ENCODE measurements at places on chromosomes 12 and 14.
A peak's percentile ranks its signal among the peaks of the same experiment; 100 is the strongest.

DNA sequence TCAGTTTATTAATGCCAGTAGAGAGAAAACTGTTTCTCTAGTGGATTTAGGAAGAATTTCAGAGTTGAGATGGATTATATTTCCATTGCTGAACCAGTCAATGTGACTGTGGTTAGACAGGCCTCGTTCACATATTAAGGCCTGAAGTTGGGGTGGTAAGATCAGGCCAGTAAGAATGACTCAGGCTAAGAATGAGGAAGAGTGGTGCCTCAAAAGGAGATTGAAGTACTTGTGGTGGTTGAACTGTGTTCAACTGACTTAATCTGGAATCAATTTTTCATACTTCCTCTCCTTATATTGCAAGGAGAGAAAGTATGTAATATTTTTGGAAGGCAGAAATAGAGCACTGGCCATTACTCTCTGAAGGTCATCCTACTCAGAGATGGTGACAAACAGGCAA is 37.8 kb upstream of the ATF7IP start:
- DNase-seq: no peak

DNA sequence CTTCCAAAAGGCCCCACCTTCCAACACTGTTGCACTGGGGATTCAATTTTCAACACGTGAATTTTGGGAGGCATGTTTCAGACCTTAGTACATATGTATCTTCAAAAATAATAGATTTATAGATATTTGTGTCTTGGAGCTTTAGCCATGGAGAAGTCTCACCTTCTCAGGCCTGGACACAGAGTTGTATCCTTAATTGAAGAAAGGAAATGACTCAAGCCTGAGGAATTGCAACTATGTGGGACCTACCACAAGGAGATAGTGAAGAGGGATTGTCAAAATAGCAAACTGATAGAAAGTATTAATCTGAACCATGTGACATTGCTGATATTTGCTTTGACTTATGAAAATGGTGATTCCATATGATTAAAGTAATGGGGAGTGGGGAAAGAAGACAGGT is 89.8 kb downstream of the ACSS3 start:
- DNase-seq: no peak

DNA sequence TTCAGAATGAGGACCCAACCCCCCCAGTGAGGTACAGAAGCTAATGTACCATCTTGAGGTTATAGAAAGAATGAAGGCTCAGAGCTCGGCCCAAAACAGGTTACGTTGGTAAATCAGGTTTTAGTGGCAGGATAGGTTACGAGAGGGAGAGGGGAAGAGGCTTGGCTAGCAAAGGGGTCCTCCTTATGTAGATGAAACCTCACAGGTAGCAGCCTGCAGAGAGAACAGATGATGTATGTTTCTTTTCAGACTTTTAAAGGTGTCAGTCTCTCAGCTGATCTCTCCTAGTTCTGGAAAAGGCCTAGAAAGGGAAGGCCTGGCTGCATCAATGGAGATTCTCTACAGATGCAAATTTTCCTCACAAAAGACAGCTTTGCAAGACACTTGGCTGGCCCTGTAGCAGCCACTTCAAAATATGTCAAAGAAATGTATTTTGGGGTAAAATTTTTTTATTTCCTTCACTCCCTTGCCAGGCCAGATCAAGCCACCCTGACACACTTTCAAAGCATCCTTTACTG is 71.7 kb upstream of the CPSF6 start:
- no peak for DNase-seq

DNA sequence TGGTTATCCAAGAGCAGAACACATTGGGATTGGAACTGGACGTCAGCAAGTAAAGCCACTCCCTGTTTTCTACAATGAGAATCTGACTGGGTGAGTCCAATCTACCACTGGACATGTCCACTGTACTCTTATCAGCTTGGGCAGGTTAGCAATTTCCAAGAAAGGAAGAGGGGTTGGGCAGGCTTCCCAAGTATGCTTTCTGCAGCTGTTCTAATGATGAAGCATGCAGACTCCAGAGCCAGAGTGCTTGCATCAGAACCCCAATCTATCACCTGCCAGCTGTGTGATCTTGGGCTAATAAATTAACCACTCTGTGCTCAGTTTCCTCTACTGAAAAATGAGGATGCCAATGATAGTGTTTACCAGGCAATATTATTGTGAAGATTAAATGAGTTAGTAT is 92.0 kb downstream of the EMP1 start:
- no peak for DNase-seq

- no peak for DNase-seq
Observed at GRCh38 chr12:7089196-7089871, 2.9 kb downstream of the C1R start.

GRCh38 chr14:70814466-70814865 is 5.2 kb upstream of the MAP3K9 start:
- DNase-seq: no peak

GRCh38 chr12:65123435-65124063 is 2.4 kb upstream of the WIF1 start:
- DNase-seq: peak; percentile 69

- DNase-seq: peak; percentile 39
Observed at GRCh38 chr12:78898416-78898815, 33.8 kb downstream of the SYT1 start.

GRCh38 chr14:56494167-56494566 is 85.4 kb upstream of the TMEM260 start:
- DNase-seq: no peak

DNA sequence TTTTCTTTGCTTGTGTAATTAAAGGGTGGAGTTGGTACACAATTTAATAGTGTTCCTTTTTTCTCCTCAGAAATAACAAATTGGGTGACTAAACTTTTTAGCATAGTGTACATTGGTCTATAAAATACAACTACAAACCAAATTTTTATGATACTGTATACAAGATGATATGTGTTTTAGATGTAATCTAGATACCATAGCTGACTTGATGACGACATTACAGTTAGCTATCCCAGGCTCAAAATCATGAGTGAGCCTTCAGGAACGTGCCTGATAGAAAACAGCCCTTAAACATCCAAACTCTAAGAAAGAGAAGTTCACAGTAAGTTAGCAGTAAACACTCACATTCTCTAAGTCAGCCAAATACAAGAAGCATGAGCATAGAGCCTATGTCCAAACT is 99.0 kb upstream of the SSTR1 start:
- DNase-seq: no peak

Measured in NCI-H82 (cell line).